Activated T-cell treated with anti-CD3 and anti-CD28 coated beads, Interleukin-2, amount 50 U/mL, for 1 hour (primary cell): ENCODE measurements at places on chromosomes 3 and 15.

DNA sequence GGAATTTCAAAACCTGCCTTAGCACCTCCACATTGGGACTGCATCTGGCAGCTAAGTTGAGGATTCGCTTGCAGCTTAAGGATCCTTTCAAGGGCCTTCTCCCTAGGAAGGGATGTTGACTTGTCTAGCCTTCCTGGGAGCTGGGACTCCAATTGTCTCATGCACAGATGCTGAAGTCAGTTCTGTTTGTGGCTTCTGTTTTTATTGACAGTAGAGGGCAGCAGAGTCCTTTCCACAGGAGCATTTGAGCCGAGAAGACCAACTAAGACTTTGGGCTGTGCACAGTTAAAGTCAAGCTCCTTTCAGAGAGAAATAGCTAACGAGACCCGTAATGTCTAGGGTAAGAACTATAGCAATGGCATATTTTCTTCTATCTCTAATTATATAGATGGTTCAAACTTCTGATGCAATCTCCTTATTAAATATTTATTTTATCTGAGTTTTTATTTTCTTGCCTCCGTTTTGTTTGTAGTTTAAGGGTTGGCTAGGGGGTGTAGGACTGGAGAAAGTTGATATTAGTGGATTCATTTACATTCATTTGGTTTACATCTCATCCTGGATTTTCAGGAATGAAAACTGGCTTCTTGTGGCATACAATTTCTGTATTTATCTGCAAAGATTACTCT lies 59.7 kb upstream of the KBTBD8 start:
- DNase-seq: no peak

GRCh38 chr3:33681667-33682066 lies 36.4 kb downstream of the CLASP2 start:
- no peak for DNase-seq

DNA sequence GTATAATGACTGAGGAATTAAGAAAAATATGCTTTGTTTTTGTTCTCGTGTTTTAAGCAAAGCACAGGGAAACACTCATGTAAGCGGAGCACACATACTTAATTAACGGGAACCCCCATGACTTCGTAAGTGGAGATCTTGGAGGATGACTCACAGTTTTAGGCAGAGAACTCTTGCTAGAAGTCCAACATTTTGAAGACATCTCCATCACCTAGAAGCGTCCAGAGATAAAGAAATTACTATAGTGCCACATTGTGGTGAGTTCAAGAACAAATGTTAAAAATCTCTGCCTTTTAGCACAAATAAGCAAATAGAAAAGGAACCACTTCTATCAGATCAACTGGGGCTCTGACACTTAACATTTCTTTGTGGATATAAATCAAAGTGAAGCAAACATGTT lies 194.1 kb upstream of the ARHGEF26 start:
- DNase-seq: no peak

DNA sequence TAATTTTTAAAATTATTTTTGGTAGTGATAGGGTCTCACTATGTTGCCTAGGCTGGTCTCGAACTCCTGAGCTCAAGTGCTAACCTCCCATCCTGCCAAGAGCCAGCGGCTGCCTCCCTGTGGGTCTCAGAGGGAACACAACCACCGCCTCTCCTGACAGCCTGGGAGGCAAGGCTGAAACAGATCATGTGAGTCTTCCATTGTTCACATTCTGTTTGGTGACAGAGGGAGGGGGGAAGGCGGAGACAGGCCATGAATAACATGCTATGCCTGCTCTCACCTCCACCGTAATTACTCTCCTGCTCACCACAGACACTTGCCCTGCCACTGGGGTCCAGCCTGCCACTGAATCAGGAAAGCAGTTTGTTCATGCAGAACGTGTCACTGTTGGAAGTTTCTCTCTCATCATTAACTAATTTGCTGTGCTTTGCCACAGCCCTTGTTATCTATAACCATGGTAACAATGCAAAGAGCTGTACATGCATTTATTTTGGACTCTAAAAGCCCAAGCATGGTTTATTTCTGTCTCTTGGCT lies 78.4 kb upstream of the RASGRF1 start:
- DNase-seq: no peak

- DNase-seq: no peak
Measured at GRCh38 chr15:85693277-85693676, 101.4 kb downstream of the KLHL25 start.
